ENCODE measurements at places on chromosomes 4 and X. TPM values are rescaled to one million over a fixed set of nuclear protein-coding genes. Genes with fewer than 3 reads are reported as not detected.

The PCYT1B gene
- total RNA-seq = 21.1 TPM

The MGARP gene
- total RNA-seq = 0.49 TPM

The PRRG3 gene
- total RNA-seq = 6.1 TPM

The ABLIM2 gene
- 11.6 TPM for total RNA-seq

The HMGN5 gene
- total RNA-seq = 3.4 TPM

The NXF3 gene
- total RNA-seq = not detected

The PTTG2 gene
- total RNA-seq = not detected

The XPNPEP2 gene
- total RNA-seq = under 0.01 TPM

The MAGED1 gene
- 122 TPM for total RNA-seq

The USP17L15 gene
- total RNA-seq = not detected

The AMER1 gene
- total RNA-seq = 9.8 TPM

The MAGEA2B gene
- total RNA-seq = not detected

Data from temporal lobe (tissue), 4 donors.